NCI-H2081 treated with DMSO at 0.1 percent for 48 hours (cell line): ENCODE measurements at places on chromosomes 2 and 18.

DNA sequence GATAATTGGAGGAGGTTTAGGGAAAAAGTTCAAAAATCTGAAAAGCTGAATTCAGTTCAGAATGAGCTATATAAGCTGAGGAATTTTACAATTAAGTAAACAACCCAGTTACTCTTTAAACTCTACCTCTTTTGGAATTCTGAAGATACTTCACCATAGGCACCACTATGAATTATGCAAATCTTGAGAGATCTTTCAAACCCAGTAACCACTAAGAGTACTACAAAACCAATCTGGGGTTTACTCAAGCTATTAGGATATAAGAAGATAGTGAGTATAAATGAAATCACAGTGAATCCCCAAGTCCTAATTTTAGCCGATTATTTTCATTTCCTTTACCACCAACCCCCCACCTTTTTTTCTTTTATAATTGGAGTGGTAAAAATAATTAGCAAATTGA, 6.0 kb upstream of the CTLA4 start:
- DNase-seq = no peak

- DNase-seq = no peak
Observed at GRCh38 chr2:191869178-191869577, 22.3 kb upstream of the CAVIN2 start.

DNA sequence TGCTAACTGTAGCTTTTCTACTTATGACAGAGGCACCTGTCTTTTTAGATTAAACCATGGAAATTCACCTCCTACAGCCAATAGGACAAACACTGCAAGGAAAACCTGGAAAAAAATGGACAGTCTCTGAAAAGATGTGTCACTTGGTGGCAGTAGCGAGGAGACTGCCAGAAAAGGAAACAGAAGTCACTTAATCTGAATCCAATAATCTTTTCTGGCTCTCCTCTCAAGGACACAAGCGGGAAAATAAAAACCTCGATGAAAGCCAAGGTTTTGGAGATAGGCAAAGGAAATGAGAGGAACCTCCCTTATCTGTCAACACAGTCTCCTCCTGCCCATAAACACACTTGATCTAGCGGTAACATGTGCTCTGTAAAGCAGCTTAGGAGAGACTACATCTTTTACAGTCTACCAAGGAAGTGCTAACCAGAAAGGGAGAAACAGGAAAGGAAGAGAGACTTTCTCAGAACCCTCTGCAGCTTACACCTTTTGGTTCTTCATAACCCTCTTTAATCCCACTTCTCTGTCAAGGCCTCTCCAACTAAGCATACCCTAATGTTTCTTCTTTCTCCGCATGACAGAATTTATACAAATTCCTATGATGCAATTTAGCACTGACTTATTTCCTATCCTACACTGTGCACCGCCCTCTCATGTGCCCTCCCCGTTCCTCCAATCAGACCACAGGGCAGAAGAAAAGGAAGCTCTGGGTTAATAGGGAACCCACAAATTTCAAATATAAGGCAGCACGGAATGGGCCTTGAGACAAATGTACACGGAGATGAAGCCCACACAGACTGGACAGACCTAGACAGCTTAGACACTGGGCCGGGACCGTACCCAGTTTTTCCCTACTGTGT, 52.8 kb downstream of the CLASP1 start:
- no peak for DNase-seq

GRCh38 chr2:154029504-154029903, 157.8 kb downstream of the GALNT13 start:
- DNase-seq = no peak

- no peak for DNase-seq
Observed at GRCh38 chr2:190504912-190505311, 29.6 kb downstream of the NEMP2 start.

DNA sequence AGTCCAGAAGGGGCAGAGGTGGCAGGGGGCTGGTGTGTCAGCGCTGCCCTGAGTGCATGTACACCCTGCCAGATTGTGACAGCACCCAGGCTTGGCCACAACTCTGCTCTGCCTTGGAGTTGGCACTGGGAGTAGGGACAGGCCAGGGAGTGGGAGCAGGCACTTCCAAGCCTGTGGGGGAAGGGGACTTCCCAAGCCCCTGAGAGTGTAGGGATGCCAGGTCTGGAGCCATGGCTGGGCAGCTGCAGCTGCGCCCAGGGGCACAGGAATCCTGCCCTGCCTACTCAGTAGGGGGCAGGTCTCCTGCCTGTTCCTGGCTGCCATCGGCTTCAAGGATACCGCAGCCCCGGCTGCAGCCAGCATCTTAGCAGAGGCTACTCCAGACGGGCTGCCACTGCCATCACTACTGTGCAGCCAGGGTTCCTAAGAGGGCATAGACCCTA, 109.4 kb downstream of the CALCRL start:
- DNase-seq = no peak

DNA sequence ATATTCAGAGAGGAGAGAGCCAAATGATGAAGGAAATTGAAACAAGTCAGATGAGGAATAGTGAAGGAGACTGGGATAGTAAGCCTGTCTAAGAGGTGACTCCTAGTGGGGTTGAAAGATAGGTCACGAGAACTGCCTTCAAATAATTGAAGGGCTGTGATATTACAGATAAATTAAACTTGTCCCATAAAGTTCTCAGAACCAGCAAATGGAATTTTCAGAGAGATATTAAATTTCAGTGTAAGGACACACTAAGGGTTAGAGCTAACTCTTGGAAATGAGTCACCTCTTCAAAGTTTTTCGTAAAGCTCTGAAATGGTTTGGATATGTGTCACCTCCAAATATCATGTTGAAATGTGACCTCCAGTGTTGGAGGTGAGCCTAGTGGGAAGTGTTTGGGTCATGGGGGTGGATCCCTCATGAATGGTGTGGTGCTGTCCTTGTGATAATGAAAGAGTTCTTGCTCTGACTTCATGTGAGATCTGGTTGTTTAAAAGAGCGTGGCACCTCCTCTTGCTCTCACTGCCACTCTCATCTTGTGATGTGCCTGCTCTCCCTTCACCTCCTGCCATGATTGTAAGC, 87.3 kb downstream of the BABAM2 start:
- DNase-seq = no peak

DNA sequence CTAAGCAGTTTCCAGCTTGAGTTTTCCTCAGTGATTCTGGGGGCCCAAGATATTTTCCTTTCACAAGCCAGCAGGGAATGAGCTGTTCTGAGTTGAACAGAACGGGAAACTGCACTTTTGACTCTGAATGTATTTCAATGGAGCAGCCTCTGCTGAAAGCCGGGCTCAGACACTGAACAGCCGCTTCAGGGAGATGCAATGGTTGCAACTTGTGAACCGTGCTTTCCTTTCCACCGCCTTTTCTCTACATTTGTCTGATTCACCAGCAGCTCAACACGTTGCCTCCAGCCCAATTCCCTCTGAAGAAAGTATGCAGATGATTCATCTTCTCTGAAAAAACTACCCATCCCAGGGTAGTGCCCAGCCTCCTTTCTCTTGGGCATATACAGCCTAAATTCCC, 119.3 kb upstream of the PKDCC start:
- DNase-seq = no peak

- DNase-seq = no peak
Observed at GRCh38 chr2:8691859-8692437, 10.1 kb downstream of the ID2 start.

GRCh38 chr2:232146294-232146693, 184.8 kb downstream of the DIS3L2 start:
- no peak for DNase-seq
